Skin of body (tissue), 3 donors: ENCODE measurements at places on chromosomes 6 and 20. TPM values are rescaled to one million over a fixed set of nuclear protein-coding genes. Genes with fewer than 3 reads are reported as not detected.

HFE gene
- total RNA-seq: 4.6 TPM

SLC4A11 gene
- total RNA-seq: 0.59 TPM

TBX18 gene
- 33.5 TPM for total RNA-seq

GJA10 gene
- total RNA-seq: not detected

FAM209B gene
- total RNA-seq: not detected

- DNase-seq: no peak
Observed at GRCh38 chr6:24822696-24823095, 24.0 kb upstream of the ARMH2 start.

FGD2 gene
- 5.4 TPM for total RNA-seq

MYH7B gene
- total RNA-seq: 3.1 TPM

DNA sequence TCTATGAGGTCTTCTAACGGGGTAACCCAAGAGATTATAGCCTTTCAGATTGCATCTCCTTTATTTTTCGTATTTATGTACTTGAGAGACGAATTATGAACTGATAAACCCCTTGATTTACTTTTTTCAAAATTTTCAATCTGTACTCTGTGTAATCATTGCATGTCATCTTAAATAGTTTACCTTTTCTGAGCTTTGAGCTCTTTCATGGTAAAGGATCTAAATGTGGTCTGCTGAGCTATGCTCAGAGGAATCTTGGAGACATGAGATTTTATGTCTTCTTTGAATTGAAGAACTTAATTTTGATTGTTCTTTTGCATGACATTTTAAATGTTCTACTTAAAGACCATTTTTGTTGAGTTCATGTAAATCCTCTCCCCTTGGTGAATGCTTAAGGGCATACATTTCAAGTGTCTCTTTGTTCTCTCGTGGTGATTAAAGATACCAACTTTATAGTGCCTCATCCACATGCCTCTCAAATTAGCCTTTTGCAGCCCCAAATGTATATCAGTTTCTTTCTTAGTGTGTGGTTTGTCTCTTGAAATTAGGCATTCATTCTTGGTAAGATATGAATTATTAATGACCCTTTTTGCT lies 116.3 kb upstream of the SCGN start:
- DNase-seq: no peak

DNA sequence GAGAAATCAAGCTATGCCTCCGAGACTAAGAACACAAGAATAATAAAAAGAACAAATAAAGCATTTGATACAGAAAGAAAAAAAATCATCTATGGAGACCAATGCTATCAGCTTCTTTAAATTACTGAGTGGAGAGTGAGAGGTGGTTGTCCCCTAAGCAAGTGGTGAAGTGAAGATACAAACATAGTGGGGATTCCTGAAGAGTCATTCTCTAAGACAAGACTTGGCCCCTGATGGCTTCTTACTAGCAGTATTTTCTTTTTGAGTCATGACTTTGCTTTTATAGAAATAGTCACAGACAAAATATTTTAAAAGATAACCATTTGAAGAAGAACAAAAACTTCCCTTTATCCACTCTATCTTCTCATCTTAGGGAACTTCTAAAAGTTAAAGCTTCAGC lies 261.4 kb upstream of the PRDM1 start:
- no peak for DNase-seq

NINL gene
- 15.7 TPM for total RNA-seq

PAK1IP1 gene
- total RNA-seq: 13.2 TPM

- no peak for DNase-seq
Observed at GRCh38 chr20:61112515-61112914, 139.5 kb upstream of the CDH4 start.

GRCh38 chr6:153958860-153959259 lies 80.2 kb upstream of the OPRM1 start:
- DNase-seq: no peak

MED20 gene
- 16.7 TPM for total RNA-seq

DEFB132 gene
- not detected for total RNA-seq

- no peak for DNase-seq
Observed at GRCh38 chr6:29948277-29948676, 5.9 kb downstream of the HLA-A start.

DNA sequence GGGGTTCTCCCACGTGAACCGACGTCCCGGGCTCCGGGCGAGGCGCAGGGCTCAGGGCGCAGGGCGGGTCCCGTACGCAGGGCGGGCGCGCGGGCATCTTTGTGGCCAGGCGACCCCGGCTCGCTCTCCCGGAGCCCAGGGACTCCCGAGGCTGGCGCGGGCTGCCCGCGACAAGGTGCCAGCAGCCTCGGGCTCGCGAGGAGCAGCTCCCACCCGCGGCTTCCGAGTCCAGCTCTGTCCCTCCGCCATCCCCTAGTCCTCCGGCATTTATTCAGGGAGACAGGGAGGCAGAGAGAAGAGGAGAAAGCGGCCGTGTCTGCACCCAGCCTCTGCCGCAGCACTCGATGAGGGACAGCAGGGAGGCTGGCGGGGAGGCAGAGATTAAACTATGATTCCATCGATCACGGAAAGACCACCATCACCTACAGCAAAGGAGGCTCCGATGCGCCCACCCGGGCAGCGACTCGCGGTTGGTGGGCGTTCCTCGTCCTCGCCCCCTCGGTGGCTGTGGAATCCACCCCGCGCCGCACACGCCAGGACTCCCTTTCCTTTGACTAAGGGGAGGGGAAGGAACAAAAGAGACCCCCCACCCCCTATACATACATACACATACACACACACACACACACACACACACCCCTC lies 1.1 kb downstream of the RGS17 start:
- DNase-seq: no peak

DNA sequence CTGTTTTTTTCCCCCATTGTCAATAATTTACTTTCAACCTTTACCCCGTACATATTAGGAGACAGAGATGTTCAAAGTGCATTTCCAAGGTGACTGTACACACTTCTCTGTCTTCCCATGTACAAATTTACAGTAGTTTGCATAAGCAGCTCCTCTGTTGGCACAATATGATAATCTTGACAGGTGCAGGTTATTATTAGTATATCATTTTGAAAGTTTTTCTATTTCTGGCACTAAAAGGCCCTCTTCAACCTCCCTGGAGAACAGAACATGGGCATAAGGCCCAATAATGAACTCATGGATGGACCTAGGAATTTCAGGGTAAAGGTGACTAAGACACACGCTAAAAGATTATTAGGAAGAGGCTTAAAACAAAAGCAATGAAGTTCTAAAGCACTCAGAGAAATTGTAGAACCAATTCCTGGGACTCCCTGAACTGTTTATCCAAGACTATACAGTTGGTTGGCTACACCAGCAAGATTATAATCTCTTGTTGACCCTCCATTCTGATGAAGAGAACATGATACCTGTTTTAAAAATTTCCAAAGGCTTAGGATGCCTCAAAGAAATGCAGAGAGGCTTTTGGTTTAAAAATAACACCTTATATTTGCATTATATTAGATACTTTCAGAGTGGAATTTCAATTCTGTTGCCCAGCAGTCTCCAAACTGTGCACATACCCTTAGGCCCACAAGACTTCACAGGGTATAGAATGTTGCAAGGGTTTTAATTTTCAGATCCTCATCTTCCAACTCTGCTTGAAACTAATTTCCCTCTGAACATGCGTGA lies 1.1 kb downstream of the AIG1 start:
- no peak for DNase-seq

- DNase-seq: no peak
Observed at GRCh38 chr6:30862156-30862875, 22.0 kb upstream of the DDR1 start.

DNA sequence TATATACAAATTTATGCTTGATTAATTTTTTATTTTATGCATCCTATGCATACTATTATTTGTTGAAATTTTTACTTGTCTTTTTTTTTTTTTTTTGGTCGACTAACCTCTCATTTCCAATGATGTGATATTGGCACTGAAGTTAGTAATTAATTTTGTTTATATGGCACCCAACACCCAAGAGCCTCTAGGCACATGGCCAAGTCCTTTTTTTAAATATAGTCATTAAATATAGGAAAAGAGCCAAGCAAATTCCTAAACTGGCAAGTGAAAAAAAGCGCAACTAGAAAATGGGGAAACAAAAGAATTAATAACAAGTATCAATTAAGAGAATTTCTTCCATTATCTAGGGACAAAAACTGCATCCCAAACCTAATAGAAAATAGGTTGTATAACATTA lies 85.5 kb upstream of the HS3ST5 start:
- no peak for DNase-seq

SLC35D3 gene
- 0.10 TPM for total RNA-seq

DNA sequence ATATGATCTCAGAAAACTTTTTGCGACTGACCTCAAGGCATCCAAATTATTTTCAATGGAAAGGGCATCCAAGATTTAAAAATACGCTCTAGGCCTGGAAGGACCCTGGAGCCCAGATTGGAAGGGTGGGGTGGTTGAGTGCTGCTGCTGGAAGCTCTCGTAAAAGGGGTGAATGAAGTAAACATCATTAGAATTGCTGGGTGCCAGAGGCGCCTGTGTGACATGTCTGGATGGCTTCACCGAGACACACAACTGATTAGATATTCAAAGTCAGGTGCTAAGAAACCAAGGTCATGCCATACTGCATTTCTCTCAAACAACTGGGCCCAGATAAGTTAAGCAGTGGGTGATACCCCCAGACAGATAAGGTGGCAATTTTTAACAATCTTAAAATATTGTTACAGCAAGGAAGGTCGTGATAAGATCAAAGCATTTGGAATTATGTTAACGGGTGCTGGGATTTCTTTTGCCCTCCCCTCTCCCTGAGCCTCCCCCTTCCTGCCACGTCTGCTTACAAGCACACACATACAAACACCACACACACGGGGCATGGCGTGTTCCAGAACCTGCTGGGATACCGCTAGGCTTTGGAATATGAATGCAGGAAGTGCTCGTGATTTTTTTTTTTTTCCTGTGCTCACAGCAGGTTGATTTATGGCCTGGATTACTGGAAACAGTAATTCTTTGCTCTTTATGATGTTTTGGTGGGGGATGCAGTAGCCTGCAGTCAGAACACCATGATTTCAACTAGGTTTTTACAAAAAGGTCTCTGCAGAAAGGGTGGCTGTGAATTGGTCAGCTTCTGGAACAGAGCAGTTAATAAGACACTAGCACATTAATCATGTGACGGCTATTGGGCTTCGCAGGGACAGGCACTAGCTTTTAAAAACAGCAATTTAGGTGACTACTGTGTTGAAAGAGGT lies 551.2 kb downstream of the QKI start:
- peak; percentile 11 for DNase-seq

DNA sequence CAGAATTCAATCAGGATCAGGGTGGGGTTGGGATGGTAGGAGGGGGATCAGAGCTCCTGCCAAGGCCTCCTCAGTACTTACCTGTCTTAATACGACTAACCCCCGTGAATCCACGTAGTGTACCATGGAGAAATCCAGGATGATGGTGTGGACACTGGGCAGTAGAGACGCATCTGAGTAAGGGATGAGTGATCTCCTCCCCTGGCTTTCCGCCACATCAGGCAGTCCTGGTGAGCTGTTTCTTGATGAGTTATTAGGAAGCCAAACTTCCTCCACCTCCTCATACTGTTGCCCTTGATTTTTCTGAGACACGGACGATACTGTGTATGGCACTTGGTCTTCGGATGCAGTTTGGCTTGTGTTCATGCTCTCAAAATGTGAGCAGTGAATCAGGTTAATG lies 34.2 kb upstream of the SRPK1 start:
- no peak for DNase-seq

- peak; percentile 43 for DNase-seq
Observed at GRCh38 chr6:132919045-132919860, 104.9 kb downstream of the RPS12 start.

GRCh38 chr6:141212296-141212695 lies 920.4 kb upstream of the GJE1 start:
- no peak for DNase-seq

- DNase-seq: no peak
Observed at GRCh38 chr6:150368762-150369161, at the start of gene IYD. Gene IYD, plus strand, starts transcription at chr6:150369012. Its CDS starts 20 bp downstream, at chr6:150369032.
